Posterior cingulate gyrus (tissue), 11 donors: ENCODE measurements at places on chromosomes 1 and 21.

- no peak for DNase-seq
Measured at GRCh38 chr1:167881069-167881468, 32.9 kb downstream of the ADCY10 start.

- DNase-seq, result no peak
Measured at GRCh38 chr1:15584489-15585363, at the start of gene AGMAT. AGMAT (minus strand) TSS chr1:15585051; CDS start chr1:15584967, 84 bp downstream.

DNA sequence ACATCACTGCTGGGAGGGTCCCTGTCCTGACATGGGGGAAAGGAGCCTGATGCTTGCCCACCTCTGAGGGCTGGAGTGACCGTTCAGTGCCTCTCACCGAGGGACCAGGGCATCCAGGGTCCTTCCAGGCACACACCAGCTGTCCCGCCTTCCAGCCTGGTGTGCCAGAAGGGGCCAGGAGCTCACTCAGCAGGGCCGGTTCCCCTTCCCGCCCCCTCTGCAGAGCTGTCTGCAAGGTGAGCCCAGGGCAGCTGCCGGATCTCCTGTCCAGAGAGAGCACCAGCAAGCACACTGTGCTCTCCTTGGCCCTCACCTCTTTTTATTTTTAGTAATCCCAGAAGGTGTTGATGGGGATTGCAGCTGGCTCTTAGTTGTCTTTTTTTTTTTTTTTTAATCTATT is 16.9 kb downstream of the H6PD start:
- no peak for DNase-seq

GRCh38 chr1:245874942-245875580 is 632.0 kb downstream of the SMYD3 start:
- no peak for DNase-seq

DNA sequence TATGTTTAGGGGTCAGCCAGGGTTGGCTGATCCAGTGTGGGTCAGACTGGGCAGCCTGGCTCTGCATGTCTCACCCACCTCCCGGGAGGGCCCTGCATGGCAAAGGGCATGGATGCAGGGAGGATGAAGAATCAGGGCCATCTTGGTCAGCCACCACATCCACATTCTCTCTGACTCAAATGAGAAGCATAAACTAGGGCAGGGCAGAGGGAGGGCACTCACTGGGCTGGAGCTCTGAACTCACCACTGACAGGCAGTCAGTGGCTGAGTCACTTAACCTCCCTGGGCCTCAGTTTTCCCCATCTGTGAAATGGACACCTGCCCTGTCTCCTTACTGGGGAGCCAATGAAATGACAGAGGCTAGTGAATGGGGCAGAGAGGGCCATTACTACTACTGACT is 4.3 kb upstream of the CELA2A start:
- DNase-seq, result no peak

GRCh38 chr1:65189576-65190115 is 41.6 kb downstream of the AK4 start:
- no peak for DNase-seq

DNA sequence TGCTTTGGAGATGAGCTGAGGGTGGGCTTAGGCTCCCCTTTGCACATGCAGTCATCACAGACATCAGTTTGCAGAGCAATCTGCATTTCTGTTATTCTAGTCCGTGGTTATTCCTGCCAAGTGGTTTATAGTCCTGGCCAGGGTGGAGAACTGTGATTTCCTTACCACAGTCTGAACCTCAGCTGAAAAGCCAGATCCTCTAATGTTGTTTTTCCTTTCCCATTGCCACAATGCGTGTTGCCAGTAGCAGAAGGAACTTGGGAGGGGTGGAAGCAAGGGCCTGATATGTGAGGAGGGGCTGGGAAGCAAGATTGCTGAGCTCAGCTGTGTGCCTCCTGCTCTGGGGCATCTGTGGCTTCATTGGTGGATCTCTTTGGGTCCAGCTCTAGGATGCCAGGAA is 18.0 kb upstream of the ST3GAL3 start:
- no peak for DNase-seq

GRCh38 chr1:209883341-209883971 is 54.6 kb upstream of the SYT14 start:
- no peak for DNase-seq

GRCh38 chr1:1210726-1211540 is 3.0 kb downstream of the TNFRSF4 start:
- no peak for DNase-seq

DNA sequence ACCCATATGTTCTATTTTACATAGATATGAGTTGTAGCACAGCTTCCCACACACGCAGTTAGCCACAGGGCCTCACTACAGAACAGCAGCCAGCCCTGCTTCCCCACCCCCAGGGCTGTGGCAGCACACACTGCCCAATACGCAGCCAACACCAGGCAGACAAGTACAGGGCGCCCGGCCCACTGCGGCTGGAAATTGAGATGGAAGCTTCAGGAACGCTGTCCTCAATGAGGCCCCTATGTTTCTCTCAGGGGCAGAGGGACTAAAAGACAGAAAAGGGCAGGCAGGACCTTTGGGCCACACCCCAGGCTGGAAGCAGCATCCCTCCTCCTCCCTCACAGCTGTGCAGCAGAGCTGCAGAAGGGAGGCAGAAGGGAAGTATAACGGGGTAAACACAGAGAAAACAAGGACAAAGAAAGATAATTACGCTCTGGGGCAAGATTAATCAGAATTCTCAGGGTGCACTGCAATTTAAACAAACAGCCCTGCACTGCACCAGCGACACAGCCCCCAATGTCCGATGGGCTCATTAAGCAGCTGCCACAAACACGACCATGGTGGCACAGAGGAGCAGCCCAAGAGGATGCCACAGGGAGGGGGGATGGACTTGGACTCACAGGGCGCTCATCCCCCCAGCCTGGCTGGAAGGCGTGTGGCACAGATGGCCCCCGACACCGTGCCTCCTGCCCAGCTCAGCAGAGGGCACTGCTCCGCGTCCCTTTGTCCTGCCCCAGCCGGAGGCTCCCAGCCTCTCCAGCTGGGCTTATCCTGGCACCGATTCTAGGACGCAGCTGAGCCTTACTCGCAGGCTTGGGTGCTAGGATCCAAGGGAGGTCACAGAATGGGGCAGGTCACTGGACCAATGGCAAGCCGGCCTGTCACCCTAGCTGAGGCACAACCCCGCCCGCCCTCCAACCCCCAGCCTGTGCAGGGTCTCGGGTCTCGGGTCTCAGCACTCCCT is 14.2 kb downstream of the WDR4 start:
- DNase-seq, result peak; percentile 93

- DNase-seq, result no peak
Measured at GRCh38 chr1:215911406-215911968, 344.4 kb downstream of the KCTD3 start.

DNA sequence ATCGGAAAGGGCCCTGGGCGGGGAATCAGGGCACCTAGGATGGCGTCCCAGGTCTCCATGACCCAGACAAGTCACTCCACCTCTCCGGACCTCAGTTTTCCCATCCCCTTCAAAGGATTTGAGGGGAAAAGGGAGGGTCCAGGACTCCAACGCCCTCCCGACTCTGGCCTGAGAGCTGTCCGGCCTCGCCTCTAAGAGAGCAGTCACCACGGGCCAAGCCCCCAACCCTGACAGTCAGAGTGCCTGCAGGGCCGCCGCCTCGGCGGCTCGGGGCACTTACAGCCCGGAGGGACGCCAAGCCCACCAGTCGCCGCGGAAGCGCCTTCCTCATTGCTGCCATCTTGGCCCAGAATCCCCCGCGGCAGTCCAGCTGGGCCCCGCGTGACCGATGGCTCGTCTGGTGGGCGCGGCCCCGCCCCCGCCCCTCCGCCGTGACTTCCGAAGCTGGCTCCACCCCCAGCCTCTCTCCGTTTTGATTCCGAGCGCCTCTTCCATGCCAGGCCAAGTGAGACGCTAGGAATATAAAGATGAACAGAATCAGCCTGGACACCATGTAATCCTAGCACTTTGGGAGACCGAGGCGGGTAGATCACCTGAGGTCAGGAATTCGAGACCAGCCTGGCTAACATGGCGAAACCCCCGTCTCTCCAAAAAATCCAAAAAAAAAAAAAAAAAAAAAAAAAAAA is at the start of gene HMGCL:
TSS of gene HMGCL (minus strand) at position 354 of the 686 bp plus-strand sequence. CDS start at position 340, 14 bp downstream.
- DNase-seq, result peak; percentile 89
